Hippocampal formation (tissue), 2 donors: ENCODE measurements at places on chromosomes 16 and 17.

GRCh38 chr17:70523426-70523825, 354.1 kb downstream of the KCNJ2 start:
- DNase-seq, result no peak

GRCh38 chr16:55656691-55657092, 904 bp downstream of the SLC6A2 start:
- no peak for DNase-seq

GRCh38 chr17:45905814-45906213, 11.5 kb downstream of the MAPT start:
- no peak for DNase-seq

GRCh38 chr17:32191306-32191705, 49.0 kb downstream of the RHOT1 start:
- DNase-seq, result no peak

DNA sequence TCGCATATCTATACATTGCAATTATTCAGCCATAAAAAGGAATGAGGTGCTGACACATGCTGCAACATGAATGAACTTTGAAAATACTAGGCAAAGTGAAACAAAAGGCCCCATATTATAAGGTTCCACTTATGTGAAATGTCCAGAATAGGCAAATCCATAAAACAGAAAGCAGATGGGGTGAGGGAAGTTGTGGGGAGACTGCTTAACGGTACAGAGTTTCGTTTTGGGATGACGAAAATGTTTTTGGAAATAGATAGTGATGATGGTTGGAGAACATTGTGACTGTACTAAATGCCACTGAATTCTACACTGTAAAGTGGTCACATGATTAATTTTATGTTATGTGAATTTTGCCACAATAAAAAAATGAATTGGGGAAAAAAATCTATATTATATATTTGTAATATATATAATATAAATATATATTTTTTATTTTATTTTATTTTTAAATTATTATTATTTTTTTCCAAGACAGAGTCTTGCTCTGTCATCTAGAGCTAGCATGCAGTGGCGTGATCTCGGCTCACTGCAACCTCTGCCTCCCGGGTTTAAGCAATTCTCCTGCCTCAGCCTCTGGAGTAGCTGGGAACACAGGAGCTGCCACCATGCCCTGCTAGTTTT, 4.2 kb upstream of the GNA13 start:
- no peak for DNase-seq

DNA sequence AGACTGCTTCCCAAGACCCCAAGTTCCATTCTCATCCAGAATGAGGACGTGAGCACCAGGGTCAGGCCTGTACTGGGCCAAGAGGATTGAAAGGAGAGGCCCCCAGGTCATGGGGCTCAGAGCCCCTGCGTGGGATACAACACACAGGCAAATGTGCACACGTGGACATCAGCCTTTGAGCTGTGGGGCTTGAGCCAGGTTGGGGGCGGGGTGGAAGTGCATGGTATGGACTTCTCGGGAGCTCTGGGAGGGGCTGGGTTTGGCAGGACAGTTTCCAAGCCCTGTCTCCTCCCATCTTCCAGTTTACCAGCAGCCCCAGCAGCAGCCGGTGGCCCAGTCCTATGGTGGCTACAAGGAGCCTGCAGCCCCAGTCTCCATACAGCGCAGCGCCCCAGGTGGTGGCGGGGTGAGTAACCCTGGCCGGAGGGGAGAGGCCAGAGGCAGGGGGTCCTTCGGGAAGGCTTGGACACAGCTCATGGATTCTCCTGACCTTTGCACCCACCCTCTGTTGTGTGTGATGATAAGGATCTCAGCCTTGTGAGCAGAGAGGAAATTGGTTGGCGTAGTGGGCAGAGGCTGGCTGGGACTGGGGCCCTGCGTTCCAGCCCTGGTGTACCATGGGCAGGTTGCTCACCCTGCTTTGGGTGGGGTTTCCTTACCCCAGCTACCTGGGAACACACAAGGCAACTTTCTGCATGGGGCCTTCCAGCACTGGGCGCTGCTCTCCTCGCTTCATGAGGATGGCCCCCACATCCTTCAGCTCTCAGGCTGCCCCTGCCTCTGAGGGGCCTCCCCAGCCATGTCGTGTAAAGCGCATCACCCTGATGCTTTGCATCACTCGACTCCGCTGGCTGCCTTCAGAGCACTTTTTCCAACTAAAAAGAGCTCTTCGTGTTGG, 10.4 kb upstream of the LASP1NB start:
- no peak for DNase-seq

- no peak for DNase-seq
Observed at GRCh38 chr16:48323783-48324775, 61.1 kb downstream of the SIAH1 start.

DNA sequence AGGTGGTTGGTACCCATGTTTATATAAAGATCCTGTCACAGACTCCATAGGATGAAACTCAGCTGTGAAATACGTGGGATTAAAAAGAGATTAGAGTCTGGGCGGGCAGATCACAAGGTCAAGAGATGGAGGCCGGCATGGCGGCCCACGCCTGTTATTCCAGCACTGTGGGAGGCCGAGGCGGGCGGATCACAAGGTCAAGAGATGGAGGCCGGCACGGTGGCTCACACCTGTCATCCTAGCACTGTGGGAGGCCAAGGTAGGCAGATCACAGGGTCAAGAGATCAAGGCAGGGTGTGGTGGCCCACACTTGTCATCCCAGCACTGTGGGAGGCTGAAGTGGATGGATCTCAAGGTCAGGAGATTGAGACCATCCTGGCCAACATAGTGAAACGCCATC, 3.9 kb downstream of the ANAPC11 start:
- no peak for DNase-seq

DNA sequence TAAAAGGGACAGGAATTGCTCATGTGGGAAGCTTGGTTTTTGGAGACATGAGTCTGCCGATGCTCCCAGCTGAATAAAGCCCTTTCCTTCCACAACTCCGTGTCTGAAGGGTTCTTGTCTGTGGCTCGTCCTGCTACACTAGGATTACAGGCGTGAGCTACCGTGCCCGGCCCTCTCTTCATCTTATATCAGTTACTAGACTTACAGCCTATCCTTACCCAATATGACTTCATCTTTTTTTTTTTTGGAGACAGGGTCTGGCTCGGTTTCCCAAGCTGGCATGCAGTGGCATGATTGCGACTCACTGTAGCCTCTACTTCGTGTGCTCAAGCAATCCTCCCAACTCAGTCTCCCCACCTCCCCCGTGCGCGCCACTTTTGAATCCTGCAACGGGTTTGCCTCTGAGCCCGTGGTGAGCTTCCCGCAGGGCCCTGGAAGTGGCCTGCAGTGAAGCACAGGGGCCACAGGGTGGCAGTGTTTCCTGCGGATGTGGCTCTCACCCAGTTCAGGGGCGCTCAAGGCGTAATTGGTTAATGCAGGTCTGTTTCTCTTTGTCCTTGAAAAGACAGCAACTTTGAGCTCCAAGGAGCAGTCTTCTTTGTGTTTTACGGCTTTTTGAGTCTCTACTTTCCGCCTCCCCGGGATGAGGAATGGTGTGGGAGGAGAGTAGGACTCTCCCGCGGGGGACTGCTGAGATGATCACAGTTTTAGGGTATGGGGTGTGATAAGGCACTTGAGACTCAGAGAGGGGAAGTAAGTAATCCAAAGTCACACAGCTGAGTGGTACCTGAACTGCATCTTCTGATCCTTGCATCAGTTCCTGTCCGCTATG, 22.7 kb upstream of the GPRC5B start:
- DNase-seq, result peak; percentile 19

- DNase-seq, result peak; percentile 23
Observed at GRCh38 chr17:50638966-50639713, 4.5 kb downstream of the ABCC3 start.

DNA sequence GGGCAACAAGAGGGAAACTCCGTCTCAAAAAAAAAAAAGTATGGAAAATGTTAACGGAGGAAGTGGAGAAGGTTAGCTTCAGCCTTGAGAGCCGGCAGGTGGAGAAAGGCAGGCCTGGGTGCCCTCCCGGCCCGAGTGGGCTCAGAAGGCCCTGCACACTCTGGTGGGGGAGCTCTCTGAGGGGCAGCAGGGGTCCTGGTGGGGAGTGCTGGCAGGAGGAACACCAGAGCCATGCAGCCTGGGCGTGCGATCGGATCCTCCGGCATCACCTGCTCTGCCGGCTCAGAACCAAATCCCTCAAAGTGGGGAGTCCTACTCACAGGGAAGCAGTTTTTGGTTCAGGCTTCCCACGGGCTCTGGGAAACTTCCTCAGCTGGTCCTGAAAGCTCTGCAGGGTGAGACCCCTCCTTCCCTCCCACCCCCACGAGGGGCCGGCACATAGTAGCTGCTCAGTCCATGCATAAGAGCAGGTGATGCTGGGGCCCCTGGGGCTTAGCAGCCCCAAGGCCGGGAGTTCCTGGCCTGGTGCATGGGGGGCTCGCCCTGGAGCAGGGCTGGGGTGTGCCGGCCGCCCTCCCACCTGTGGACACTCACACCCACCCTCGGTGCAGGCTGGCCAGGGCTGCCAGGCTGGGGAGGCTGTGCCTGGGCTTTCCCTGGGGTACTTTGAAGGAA, 1.2 kb downstream of the FN3K start:
- DNase-seq, result no peak

DNA sequence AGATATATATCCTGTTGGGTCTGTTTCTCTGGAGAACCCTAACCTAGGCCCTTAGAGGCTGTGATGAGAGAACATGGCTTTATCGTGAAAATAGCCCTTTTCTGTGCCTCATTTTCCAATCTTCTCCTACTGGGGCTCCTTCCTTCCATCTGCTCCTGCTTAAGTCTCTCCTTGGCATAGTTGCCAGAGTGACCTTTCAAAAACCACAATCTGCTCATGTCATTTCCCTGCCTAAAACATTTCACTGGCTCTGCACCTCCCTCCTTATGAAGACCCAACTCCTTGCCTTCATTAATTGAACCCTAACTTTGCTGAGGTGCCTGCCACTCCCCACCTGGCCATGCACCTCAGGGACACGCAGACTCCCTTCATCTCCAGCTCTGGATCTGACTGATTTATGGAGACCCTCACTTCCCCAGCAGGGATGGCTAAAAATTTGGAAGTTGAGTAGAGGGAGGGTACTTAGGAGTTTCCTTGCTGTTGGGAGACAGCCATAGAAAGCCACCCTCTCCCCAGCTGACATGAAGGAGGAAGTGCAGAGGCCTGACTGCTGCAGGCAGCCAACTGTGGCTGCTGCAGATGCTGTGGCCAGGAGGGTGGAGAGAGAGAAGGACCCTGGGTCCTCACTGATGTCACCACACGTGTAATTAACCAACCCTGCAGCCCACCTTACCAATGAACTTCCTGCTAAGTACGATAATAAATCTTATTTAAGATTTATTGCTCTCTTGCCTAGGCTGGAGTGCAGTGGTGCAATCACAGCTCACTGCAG, 6.3 kb upstream of the GGA2 start:
- DNase-seq, result no peak

GRCh38 chr16:67672739-67673662, 6.4 kb downstream of the C16orf86 start:
- peak; percentile 26 for DNase-seq

- peak; percentile 84 for DNase-seq
Observed at GRCh38 chr17:11644265-11645212, 46.3 kb downstream of the DNAH9 start.

- peak; percentile 23 for DNase-seq
Observed at GRCh38 chr17:19812407-19812806, 55.3 kb downstream of the ULK2 start.
